ENCODE measurements at places on chromosomes 12 and 14. TPM values are rescaled to one million over a fixed set of nuclear protein-coding genes. Genes with fewer than 3 reads are reported as not detected.

FSCB gene
- not detected for total RNA-seq

FKBP11 gene
- total RNA-seq, result 63.3 TPM

DNAJC22 gene
- 19.7 TPM for total RNA-seq

OR11G2 gene
- not detected for total RNA-seq

GLT1D1 gene
- total RNA-seq, result not detected

ANKRD52 gene
- 36.4 TPM for total RNA-seq

TAS2R31 gene
- total RNA-seq, result 0.16 TPM

LHX5 gene
- not detected for total RNA-seq

TBX3 gene
- total RNA-seq, result 23.9 TPM

CPNE8 gene
- 7.9 TPM for total RNA-seq

KRT76 gene
- not detected for total RNA-seq

DNAI7 gene
- total RNA-seq, result 0.33 TPM

C12orf56 gene
- not detected for total RNA-seq

LRRK2 gene
- 2.2 TPM for total RNA-seq

IAPP gene
- total RNA-seq, result not detected

KITLG gene
- 11.9 TPM for total RNA-seq

RD3L gene
- not detected for total RNA-seq

MMP19 gene
- total RNA-seq, result 0.13 TPM

MYF5 gene
- not detected for total RNA-seq

RNASE3 gene
- not detected for total RNA-seq

TEAD4 gene
- total RNA-seq, result 46.8 TPM

KRT5 gene
- total RNA-seq, result not detected

SYNDIG1L gene
- total RNA-seq, result not detected

ASCL1 gene
- total RNA-seq, result not detected

SEL1L gene
- total RNA-seq, result 16.5 TPM

SPRYD4 gene
- 1.8 TPM for total RNA-seq

P2RX4 gene
- 23.3 TPM for total RNA-seq

OR4E2 gene
- not detected for total RNA-seq

DAAM1 gene
- total RNA-seq, result 8.2 TPM

NEDD1 gene
- 10.9 TPM for total RNA-seq

KERA gene
- total RNA-seq, result not detected

CLEC4A gene
- not detected for total RNA-seq

KRT6C gene
- not detected for total RNA-seq

AP5M1 gene
- 9.7 TPM for total RNA-seq

BRI3BP gene
- 17.7 TPM for total RNA-seq

ACOT6 gene
- not detected for total RNA-seq

JPH4 gene
- total RNA-seq, result not detected

KRT73 gene
- not detected for total RNA-seq

GUCY2C gene
- total RNA-seq, result not detected

CCDC38 gene
- total RNA-seq, result 0.07 TPM

SLC7A7 gene
- total RNA-seq, result 10.1 TPM

GDF3 gene
- total RNA-seq, result not detected

KRT4 gene
- 3.5 TPM for total RNA-seq

CPNE6 gene
- not detected for total RNA-seq

FAM222A gene
- 3.8 TPM for total RNA-seq
